ENCODE measurements at places on chromosomes 16 and 17. TPM values are rescaled to one million over a fixed set of nuclear protein-coding genes. Genes with fewer than 3 reads are reported as not detected.

DNA sequence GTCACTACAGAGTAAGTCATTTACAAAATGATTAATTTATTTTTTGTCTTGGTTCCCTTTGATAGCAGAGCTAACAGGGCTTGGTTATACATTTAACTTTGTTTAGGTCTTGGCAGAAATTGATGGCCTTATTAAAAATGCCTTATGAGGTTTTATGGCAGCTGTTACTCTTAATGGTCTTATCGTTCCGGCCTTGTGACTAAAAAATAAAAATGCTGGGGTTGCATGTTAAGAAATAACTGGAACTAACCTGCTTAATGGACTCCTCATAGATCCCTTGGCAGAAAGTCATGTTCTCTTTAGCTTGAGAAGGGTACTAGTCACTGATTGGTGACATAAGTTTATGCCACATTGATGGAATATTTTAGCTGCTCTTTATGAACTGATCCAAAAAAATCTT lies 18.3 kb downstream of the COX11 start:
- DNase-seq: no peak

DNA sequence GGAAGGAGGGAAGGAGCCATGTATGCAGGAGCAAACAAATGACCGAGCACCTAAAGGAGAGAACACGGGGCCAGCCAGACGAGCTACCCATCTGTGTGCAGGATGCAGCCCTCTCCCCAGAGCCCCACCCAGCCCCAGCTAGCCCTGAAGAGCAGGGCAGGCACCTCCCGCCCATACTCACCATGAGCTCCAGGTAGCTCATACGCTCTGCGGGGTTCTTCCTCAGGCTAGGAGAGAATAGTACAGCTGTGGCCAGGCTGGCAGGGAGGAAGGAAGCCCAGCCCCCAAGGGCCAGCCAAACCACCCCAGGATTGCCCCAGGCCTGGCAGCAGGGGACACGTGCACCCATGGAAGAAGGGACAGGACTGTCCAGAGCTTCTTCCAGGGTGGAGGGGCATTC lies 81.9 kb downstream of the KCNJ18 start:
- no peak for DNase-seq

Gene FNDC8
- not detected for polyA plus RNA-seq

Gene BANP
- 60.0 TPM for polyA plus RNA-seq

- DNase-seq: no peak
Observed at GRCh38 chr16:81583893-81584631, 139.5 kb downstream of the CMIP start.

Gene CRYBA1
- not detected for polyA plus RNA-seq

- DNase-seq: no peak
Observed at GRCh38 chr17:2478458-2478857, 33.2 kb downstream of the METTL16 start.

DNA sequence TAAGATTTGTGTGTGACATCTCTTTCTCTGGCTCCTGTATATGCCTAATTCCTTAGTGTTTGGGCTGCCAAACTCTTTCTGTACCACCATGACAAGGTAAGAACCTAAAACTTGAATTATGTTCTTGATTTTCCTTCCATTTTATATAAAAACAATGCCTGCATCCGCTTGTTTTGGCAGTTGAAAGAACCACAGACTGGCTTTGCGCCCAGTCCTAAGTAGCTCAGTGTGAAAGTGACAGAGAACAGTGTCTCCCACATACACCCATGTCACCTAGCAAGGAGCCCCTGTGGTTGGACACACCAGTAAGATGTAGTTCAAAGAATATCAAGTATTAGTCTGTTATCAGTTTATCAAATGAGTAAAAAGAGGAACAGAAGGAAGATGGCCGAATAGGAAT lies 40.7 kb upstream of the SLC6A2 start:
- no peak for DNase-seq

Gene SCARF1
- 0.54 TPM for polyA plus RNA-seq

Gene SPIRE2
- 0.71 TPM for polyA plus RNA-seq

DNA sequence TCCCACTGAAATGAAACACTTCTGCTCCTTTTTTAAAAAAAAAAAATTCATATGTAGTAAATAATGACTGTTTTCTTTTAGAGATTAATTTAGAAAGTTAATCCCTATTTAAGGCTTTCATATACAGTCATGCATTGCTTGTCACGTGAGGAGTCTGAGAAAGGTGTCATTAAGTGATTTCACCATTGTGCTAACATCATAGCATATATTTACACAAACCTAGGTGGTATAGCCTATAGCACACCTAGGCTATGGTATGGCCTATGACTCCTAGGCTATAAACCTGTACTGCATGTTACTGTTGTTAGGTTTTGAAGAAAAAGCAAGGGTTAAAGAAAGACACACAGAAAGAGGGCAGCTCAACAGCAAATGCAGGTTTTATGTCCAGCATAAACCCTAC lies 13.7 kb downstream of the PPY start:
- no peak for DNase-seq

Gene CCR7
- polyA plus RNA-seq: 142 TPM

GRCh38 chr17:68249354-68249765 lies 1.5 kb downstream of the AMZ2 start:
- peak; percentile 49 for DNase-seq

- DNase-seq: no peak
Observed at GRCh38 chr16:56032072-56032471, 156.9 kb upstream of the CES5A start.

DNA sequence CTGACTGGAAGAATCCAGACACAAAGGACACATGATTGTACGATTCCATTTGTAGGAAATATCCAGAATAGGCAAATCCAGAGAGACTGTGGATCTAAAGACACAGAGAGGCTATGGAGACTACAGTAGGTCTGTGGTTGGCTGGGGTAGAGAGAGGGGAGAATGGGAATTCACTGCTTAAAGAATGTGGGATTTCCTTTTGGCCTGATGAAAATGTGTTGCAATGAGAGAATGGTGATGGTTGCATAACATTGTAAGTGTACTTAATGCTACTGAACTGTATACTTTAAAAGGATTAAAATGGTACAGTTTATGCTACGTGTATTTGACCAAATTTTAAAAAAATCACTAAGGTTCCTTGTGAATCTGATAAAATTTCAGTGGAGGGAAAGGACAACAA lies 62.1 kb downstream of the GPRC5B start:
- no peak for DNase-seq

Gene OTOP3
- not detected for polyA plus RNA-seq

GRCh38 chr16:56734429-56734828 lies 4.5 kb downstream of the NUP93 start:
- DNase-seq: no peak

Gene NHLRC4
- polyA plus RNA-seq: 2.2 TPM

Gene CCL5
- 5.4 TPM for polyA plus RNA-seq

- DNase-seq: no peak
Observed at GRCh38 chr17:73089322-73090317, 2.9 kb downstream of the SLC39A11 start.

GRCh38 chr16:79082970-79083369 lies 517.6 kb downstream of the MAF start:
- no peak for DNase-seq

DNA sequence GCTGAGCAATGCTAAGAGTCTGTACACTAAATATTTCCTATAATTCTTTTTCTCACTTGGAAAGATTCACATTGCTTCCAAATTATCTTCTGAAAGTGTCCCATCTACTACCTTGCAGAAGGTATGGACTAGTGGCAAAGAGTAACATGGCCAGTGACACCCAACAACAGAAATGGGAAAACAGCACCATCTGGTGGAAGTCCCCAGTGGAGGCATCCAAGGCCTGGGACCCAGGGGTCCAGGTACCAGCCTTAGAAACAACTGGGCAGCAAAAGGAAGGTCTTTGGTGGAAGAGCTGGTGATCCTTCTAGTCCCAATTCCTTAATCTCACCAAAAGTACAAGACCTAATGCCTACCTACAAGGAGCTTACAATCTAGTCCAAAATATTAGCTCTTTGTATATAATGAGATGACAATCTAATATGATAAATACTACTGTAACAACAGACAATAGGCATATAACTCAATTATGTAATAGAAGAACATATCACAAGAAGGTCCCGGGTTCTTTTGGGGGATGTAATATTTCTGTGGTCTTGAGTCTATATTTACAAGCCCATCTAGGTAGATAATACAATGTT lies 55.3 kb downstream of the SKAP1 start:
- peak; percentile 48 for DNase-seq

- DNase-seq: no peak
Observed at GRCh38 chr17:42045719-42046118, 4.7 kb downstream of the C17orf113 start.

Gene SLC25A10
- polyA plus RNA-seq: 2.9 TPM

Gene TOP3A
- polyA plus RNA-seq: 13.4 TPM

Gene KRT36
- polyA plus RNA-seq: not detected

- no peak for DNase-seq
Observed at GRCh38 chr17:19673623-19674022, 25.1 kb downstream of the ALDH3A2 start.

Gene CMTM1
- 1.8 TPM for polyA plus RNA-seq

Gene SLX4
- polyA plus RNA-seq: 5.2 TPM

DNA sequence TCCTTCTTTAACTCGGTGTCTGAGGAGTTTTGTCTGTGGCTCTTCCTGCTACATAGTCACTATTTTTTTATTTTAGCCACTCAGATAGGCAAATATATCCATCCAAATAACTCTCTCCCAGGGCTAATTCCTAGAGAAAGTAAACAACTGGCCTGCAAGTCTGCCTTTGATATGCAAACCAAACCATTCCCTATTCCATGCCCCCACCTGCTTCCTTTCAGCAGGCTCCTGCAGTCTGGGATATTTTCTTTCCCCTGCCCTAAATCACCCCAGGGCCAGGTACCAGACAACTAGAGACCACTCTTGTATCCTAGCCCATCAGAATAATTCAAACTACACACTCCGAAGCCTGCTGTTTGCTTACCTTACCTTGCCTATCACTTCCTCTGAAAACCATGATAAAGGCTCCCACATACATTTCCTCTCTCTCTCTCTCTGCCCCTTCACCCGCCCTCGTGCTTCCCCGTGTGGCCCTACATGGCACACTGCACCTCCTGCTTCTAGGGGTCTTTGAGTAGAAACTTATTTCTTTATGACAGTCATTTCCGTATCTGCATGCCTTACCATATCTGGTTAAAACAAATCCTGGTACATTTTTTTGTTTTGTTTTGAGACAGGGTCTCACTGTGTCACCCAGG lies 8.3 kb downstream of the CD300H start:
- DNase-seq: no peak

GRCh38 chr17:31593806-31594205 lies 202.3 kb downstream of the RAB11FIP4 start:
- no peak for DNase-seq

Gene MAF
- 0.35 TPM for polyA plus RNA-seq

Gene CD300LB
- polyA plus RNA-seq: 0.39 TPM

GRCh38 chr17:65593855-65594845 lies 32.7 kb upstream of the AXIN2 start:
- no peak for DNase-seq

- DNase-seq: no peak
Observed at GRCh38 chr16:66372078-66372897, 5.8 kb downstream of the CDH5 start.

Gene ZNF207
- polyA plus RNA-seq: 135 TPM

Gene CBFA2T3
- 40.8 TPM for polyA plus RNA-seq

GRCh38 chr16:52068447-52069074 lies 478.4 kb downstream of the TOX3 start:
- no peak for DNase-seq

- DNase-seq: no peak
Observed at GRCh38 chr16:84313921-84314320, 19.2 kb downstream of the WFDC1 start.

DNA sequence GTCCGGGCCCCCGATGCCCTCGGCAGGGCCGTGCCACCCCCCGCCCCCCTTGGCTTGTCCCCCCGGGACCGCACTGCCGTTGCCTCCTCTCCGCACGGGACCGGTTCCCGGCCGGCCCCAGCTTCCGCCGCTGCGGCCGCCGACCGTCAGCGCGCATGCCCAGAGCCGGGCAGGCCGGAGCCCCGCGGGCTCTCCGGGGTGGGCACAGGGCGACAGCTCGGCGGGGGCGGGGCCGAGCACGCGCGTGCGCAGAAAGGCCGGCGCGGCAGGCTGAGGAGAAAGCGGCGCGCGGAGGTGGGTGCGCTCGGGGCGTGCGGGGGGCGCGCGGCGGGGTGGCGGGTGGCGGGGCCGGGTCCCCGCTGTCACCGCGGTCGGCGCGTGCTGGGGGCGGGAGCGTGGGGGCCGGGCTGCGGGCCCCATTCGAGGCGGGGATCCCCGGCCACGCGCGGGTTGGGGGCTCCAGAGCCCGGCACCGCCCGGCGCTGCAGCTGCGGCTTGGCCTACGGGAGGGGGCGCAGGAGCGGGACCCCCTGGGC lies at the start of gene TBC1D24:
Gene TBC1D24 (plus strand): TSS at position 251 of the 536 bp plus-strand sequence. CDS start 21,022 bp downstream, outside the sequence.
- peak; percentile 88 for DNase-seq

Gene KIF18B
- 0.48 TPM for polyA plus RNA-seq

Gene HBA1
- polyA plus RNA-seq: 38.5 TPM

Gene LGALS9C
- polyA plus RNA-seq: 0.25 TPM

Gene RNF213
- 121 TPM for polyA plus RNA-seq

GRCh38 chr16:28524681-28525171 lies 14.0 kb downstream of the NUPR1 start:
- no peak for DNase-seq

DNA sequence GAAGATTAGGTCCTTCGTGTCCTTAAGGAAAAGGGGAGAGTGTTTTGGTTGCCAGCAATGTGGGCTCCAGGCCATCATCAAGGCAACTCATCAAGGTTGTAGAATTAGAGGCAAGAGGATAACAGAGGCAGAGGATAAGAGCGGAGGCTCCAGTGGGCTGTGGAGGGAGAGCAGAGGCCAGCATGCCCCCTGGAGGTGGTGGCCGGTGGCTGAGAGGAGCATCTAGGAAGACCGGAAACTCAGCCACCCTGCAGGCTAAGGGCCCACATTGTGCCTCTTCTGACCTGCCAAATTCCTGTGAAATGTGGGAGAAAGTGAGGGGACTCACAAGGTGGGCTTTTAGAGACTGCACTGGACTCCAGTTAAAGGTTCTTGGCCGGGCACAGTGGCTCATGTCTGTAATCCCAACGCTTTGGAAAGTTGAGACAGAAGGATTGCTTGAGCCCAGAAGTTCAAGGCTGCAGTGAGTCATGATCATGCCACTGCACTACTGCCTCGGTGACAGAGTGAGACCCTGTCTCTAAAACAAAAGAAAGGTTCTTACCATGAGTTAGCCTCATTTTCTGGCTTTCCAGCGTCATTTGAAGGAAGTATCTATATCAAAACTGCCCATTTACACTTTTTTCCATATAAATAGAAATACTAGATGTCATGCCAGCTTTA lies 62.7 kb upstream of the ADORA2B start:
- no peak for DNase-seq

GRCh38 chr16:50547340-50548124 lies 664 bp upstream of the NKD1 start:
- peak; percentile 76 for DNase-seq

- DNase-seq: no peak
Observed at GRCh38 chr17:38565853-38566665, 39.7 kb downstream of the SRCIN1 start.

Measured in B cell (primary cell).